ENCODE measurements at places on chromosomes 13 and 19.

DNA sequence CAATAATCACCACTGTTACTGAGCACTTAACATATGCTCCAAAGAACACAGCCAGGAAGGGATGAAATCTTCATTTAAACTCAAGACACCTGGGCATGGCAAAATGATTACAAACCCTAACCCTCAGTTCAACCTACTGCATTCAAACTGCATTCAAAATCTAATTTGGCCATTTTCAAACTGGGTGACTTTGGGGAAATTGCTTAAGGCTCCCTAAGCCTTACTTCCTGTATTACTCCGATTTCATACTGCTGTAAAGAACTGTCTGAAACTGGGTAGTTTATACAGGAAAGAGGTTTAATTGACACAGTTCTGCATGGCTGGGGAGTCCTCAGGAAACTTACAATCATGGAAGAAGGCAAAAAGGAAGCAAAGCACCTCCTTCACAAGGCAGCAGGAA is 50.4 kb downstream of the CBY2 start:
- no peak for DNase-seq

DNA sequence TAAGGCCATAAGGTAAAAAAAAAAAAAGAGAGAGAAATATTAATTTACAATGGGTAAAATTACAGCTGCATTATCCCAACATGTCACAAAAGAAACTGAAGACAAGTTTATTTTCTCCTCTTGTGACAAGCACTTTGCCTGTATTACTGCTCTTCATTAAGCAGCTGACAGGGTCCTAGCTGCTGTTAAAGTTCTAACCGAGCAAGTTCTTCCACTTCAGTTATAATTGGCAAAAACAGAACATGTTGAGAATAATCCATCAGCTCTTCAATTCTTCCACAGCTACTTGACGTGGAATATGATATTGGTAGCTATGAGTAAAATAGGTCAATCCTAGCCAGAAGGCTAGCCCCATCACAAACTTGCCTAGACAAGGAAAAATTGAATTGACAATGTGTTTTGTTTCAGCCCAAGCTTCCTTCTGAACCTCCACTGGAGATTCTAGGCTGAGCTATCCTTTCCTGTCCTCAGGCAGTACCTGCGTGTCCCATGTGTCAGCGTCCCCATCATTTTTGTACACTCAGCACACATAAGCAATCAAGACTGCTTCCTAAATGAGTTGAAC is 32.2 kb upstream of the DOCK9 start:
- no peak for DNase-seq

GRCh38 chr19:16739546-16739945 is 19.9 kb downstream of the NWD1 start:
- no peak for DNase-seq

DNA sequence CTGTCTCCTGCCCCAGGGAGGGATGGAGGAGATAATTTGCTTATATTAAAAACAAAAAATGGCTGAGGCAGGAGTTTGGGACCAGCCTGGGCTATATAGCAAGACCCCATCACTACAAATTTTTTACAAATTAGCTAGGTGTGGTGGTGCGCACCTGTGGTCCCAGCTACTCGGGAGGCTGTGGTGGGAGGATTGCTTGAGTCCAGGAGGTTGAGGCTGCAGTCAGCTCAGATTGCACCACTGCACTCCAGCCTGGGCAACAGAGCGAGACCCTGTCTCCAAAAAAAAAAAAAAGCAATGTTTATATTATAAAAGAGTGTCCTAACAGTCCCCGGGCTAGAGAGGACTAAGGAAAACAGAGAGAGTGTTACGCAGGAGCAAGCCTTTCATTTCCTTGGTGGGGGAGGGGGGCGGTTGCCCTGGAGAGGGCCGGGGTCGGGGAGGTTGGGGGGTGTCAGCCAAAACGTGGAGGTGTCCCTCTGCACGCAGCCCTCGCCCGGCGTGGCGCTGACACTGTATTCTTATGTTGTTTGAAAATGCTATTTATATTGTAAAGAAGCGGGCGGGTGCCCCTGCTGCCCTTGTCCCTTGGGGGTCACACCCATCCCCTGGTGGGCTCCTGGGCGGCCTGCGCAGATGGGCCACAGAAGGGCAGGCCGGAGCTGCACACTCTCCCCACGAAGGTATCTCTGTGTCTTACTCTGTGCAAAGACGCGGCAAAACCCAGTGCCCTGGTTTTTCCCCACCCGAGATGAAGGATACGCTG is 184.0 kb downstream of the KDM4B start:
- no peak for DNase-seq

DNA sequence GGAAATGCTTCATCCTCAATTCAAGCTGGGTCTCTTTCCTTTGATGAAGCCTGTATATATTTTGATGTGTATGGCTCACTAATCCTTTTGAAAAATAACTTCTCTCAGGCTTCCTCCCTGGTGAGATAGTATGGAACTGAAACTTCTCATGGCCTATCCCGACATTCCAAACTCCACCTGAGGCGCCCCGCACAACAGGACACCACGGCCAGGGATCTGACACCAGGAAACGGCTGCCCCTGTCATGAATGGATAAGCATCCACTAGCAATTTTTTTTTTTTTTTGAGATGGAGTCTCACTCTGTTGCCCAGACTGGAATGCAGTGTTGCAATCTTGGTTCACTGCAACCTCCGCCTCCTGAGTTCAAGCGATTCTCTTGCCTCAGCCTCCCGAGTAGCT is 16.4 kb downstream of the SLC7A1 start:
- no peak for DNase-seq

Measured in AG10803 (cell line).